Mucosa of descending colon (tissue), 3 donors: ENCODE measurements at places on chromosomes 16 and 17.

DNA sequence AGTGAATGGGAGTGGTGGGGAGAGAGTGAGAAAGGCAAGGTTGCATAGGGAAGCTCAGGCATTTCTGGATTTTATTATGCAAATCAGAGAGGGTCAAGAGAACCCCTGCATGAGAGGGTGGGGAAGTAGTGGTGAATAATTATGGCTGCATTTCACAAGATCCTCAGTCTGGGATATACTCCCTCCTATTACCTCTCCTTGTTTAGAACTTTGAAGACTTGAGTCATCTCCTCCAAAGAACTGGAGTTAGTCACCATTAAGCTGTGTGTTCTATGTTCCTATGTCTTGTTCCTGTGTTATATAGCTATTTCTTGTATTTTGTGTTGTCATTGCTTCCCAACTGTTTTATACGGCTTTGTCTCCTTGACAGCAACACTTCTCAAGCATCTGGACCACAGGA lies 18.4 kb downstream of the SOX9 start:
- no peak for DNase-seq

DNA sequence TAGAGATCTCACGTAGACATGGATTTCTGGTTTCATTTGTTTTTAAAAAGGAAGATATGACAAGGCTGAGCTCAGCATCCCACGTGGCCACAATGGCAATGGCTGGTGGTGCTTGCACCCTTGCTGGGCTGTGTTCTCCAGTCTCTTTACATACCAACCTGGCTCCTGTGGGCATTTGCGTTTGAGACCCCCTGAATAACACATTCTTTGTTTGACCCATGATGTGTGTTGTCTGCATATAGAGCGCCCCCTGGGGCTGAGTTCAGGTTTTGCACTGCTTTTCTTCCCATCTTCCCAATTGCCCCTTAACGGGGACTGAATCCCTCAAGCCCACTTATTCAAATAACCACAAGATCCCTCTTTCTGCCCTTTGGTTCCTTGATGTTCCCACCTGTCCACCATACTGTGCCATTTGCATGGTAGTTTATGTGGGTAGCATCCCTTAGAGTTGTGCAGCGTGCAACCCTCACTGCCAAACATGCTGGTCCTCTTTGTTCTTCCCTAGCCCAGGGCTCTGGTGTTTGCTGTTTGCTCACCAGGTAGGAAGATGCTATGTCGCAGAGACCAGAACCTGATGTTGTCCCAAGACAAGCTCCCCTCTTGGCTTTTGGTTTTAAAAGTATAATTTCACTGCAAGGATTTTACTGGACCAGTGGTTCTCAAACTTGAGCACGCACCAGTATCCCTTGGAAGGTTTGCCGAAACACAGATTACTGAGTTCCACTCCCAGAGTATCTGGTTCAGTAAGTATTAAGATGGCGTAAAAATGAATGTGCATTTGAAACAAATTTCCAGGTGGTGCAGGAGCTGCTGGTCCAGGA lies 38.5 kb upstream of the NKD1 start:
- DNase-seq, result no peak

- DNase-seq, result no peak
Measured at GRCh38 chr17:9484789-9485188, 90.8 kb downstream of the STX8 start.

DNA sequence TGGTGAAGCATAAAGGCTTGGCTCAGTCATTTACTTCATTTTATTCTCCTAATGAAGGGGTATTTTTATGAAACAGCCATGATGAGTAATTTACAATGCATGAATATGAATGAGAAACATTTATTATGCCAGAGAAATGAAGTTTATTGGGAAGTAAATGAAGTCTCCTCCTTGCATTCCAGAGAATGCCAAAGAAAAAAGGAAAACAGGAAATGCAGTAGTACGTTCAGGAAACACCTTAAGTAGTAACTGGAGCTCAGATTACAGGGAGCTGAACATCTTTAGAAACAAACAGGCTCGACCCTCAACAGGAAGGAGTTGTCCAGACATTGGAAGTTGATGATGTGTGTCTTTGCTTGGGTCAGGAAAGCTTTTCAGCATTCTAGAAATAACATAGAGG lies 4.6 kb downstream of the KRT34 start:
- no peak for DNase-seq

- DNase-seq, result no peak
Measured at GRCh38 chr16:29763326-29763725, 14.7 kb upstream of the ZG16 start.

- DNase-seq, result no peak
Measured at GRCh38 chr17:50798424-50799288, 31.3 kb upstream of the ANKRD40CL start.

GRCh38 chr16:17238285-17239028 lies 232.3 kb downstream of the XYLT1 start:
- DNase-seq, result no peak

- no peak for DNase-seq
Measured at GRCh38 chr17:73580073-73580710, 64.1 kb downstream of the SDK2 start.

DNA sequence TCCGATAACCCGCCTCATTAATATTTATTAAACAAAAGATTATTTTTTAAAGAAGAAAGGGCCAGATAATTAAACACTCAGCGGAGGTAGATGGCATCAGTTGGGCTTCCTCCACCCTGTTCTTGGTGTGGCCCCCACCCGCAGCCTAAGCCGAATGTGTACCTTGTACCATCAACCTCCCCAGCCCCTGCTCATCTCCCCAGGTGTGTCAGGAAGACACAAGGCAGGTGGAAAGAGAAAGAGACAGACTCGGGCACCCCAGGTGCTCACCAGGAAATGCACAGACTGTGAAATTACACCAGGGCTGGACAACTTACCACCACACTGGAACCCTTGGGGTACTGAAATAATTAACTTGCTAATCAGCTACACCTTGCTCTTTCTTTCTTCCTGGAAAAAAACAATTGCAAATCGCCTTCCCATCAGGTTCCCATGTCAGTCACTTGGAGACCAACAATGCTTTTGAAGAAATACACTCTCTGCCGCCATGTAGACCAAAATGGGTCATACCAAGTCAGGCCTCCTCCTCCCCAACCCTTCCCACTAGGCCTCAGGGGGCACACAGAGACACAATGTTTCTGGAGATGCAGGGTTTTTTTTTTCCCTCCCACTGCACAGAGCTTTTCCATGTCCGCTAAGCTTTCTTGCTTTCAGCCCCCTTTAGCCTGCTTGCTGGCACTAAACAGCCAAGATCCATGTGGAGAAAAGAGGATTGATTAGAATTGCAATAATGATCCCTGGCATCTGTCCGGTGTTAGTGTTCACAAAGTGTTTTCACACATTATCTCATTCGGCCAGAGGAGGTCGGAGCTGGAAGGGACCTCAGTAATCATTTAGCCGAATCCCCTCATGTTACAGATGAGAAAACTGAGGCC lies 8.6 kb upstream of the LHX1 start:
- DNase-seq, result no peak

DNA sequence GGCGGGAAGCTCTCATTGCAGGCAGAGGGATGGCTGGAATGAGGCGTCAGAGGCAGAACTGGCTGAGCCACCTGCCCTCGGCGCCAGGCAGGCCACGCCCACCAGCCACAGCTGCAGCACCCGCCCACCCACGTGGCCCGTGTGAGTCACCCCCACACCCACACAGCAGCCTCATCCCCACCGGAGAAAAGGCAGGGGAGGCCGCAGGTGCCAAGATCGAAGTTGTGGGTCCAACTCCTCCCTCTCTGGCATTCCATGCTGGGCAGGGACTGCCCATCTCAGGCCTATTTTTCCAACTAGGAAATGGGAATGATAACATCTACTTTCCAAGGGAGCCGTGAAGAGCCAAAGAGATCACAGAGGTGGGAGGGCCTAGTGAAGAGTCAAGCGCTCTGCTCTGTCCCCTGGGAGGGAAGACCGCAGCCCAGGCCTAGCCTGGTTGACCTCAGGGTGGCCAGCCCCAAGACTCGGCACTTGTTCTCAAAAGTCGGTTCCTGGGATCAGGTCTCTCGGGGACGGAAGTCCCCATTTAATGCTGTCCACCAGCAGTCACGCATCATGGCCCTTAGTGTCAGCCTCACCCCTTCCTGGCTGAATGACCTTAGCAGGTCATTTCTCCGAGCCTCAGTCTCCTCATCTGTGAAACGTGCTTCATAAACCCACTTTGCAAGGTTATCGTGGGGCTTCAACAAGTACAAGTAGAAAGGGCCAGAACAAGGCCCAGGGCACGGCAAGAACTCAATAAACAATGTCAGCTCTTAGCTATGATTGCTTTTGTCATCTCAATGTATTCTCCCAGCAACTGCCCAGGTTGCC lies at the start of gene TRPV3:
TSS of gene TRPV3 (minus strand) at position 45 of the 816 bp plus-strand sequence. CDS start 2,962 bp downstream, outside the sequence.
- peak; percentile 90 for DNase-seq

GRCh38 chr16:25699069-25699468 lies 7.3 kb downstream of the HS3ST4 start:
- DNase-seq, result no peak

DNA sequence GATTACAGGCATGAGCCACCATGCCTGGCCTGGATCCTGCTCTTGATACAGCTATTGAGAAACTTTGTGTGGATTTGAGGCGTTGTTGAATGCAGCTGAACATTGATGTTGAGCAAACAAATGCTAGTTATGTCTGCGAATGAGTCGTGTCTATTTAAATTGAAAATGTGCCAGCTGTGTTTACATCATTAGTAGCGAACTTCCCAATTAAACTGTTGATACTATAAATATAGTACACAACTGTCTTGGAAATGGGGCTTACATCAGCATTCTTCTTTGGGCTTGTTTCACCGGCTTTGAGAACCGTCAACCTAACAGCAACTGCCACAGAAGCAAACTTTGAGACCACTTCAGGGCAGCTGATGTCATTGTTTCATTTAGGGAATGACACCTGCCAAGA lies 251.9 kb downstream of the RBFOX1 start:
- no peak for DNase-seq

- DNase-seq, result no peak
Measured at GRCh38 chr17:35099908-35100307, 19.8 kb downstream of the RAD51D start.

DNA sequence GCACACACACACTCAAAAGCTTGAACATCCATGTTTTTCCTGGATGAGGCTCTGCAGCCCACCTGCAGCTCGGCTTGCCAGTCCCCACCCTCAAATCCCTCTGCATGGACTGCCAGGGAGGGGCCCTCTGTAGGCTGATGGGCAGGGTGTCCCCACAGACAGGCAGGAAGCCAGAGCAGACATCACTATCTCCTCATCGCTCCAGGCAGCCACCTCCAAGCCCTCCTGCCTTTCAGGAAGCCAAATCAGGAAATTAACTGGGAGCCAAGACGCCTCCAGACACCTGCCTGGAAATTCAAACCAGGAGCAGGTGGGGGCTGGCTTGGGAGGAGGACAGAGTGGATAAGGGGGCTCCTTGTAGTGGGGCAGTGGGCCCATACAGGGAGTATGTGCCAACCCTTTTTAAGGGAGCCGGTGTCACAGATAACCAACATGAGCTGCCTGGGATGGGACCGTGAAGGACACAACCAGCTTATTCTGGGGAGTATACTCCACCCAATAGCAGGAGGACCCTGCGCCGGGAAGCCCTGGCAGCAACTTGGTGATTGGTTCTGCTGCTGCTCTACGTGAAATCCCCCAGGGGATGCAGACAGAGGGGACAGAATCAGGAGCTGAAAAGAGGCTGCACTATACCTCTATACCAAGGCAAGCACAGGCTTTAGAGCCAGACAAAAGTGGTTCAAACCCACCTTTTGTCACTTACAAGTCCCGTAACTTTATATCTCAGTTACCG lies 139.1 kb downstream of the CCT6B start:
- no peak for DNase-seq

DNA sequence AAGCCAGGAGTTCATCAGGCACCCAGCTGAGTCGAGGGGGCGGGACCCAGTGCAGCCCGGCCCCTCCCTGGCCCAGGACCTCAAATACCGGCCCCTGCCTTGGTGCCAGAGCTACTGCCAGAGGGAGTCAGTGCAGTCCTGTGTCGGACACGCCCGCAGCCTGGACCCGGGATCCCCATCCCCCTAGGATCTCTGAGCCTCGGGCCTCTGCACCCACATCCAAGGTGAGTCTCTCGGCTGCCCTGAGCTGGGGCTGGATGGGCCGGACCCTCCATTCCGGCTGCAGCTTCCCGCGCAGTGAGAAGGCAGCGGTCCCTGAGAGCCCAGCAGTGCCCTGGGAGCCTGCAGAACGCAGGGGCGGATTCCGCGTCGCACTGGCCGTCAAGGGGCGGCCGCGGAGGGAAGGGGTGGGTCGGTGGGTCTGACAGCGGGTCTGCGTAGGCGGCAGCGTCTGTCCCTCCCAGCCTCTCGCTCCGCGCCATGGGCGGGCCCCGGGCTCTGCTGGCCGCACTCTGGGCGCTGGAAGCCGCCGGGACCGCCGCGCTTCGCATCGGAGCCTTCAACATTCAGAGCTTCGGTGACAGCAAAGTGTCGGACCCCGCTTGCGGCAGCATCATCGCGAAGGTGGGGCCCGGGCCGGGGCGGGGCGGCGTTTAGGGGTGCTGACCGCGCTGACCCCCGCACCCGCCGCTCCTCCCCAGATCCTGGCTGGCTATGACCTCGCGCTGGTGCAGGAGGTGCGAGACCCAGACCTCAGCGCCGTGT lies at the start of gene DNASE1L2:
TSS of gene DNASE1L2 (plus strand) at position 108 of the 765 bp plus-strand sequence. CDS start at position 481, 373 bp downstream.
- DNase-seq, result no peak

DNA sequence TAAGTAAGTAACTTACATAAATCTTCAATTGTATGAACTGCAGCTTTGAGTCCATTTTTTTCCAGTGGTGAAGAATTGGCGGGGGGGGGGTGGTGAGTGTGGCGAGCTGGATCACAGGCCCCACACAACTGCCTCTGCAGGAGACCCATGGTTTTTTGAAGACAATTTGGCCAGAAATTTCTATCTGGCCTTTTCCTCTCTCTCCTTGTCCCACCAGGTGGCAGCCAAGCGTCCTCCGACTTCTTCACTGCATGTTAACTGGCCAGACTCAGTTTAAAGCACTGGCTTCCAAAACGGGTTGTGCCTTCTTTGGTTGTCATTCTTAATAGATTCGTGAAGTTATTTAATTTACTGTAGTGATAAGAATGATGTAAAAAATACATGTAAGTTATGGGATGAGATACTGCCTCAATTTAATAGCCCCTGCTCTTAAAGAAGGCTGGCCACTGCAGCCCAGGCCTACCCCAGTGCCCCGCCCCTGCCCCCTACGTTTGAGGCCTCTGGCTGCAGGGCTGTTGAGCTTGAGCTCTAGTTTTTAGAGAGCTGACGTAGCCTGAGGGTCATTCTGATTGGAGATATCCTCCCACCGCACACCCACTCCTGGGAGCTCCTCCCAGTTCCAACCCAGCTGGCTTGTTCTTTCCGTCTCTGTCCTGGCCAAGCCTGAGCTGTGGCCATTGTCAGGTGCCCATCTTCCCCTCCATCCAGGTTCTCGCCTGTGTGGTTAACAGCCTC lies 36.4 kb downstream of the AKAP1 start:
- no peak for DNase-seq
